ENCODE measurements at places on chromosomes 1 and 21. TPM values are rescaled to one million over a fixed set of nuclear protein-coding genes. Genes with fewer than 3 reads are reported as not detected.

Gene FOXO6
- total RNA-seq: 34.8 TPM

Gene ASAP3
- 95.8 TPM for total RNA-seq

Gene COL16A1
- total RNA-seq: 389 TPM

Gene ANGPTL1
- 0.72 TPM for total RNA-seq

Gene SLC6A17
- 1.6 TPM for total RNA-seq

Gene PADI4
- not detected for total RNA-seq

Gene GPR157
- 9.4 TPM for total RNA-seq

Gene FCGR3B
- not detected for total RNA-seq

Gene ARHGAP29
- 110 TPM for total RNA-seq

Gene GCLM
- total RNA-seq: 8.7 TPM

Gene KRTAP19-3
- total RNA-seq: not detected

Gene F13B
- total RNA-seq: not detected

Gene LRRC53
- not detected for total RNA-seq

Gene DNM3
- total RNA-seq: 4.7 TPM

Gene CFHR3
- 0.93 TPM for total RNA-seq

Gene MAN1C1
- total RNA-seq: 2.9 TPM

Gene KCNK1
- total RNA-seq: 14.6 TPM

Gene HUNK
- 61.4 TPM for total RNA-seq

Gene FABP3
- total RNA-seq: 6.7 TPM

Gene CNIH3
- total RNA-seq: 9.2 TPM

Gene EPS8L3
- 0.34 TPM for total RNA-seq

Gene DONSON
- 21.8 TPM for total RNA-seq

Gene PCBP3
- total RNA-seq: 5.4 TPM
